Fibroblast of skin of back (primary cell): ENCODE measurements at places on chromosomes 1 and 21.

GRCh38 chr1:40808444-40808843 is 24.9 kb downstream of the KCNQ4 start:
- DNase-seq: peak; percentile 81

GRCh38 chr21:31012133-31013089 is 25.9 kb downstream of the KRTAP19-8 start:
- no peak for DNase-seq

GRCh38 chr1:231952154-231952553 is 325.6 kb downstream of the DISC1 start:
- DNase-seq: no peak

- no peak for DNase-seq
Observed at GRCh38 chr1:107162745-107163144, 21.9 kb downstream of the NTNG1 start.

- no peak for DNase-seq
Observed at GRCh38 chr1:13828454-13829151, 128.6 kb downstream of the PRDM2 start.

DNA sequence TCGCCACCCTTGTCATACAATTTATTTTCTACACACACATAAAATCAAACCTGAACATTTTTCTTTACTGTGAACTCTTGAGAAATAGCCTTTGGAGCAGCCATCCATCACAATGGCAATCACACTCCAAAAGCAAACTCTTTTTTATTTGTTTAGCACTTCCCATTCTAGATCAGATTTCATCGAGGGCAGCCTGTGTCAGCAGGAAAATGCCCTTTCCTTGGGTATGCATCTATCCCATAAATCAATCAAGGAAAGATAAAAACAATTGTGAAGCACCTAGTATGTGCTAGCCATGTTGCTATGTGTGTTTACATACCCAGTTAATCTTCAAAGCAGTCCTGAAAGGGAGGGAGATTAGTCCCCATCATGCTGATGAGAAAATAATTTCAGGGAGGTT is 484.1 kb upstream of the USP24 start:
- no peak for DNase-seq

GRCh38 chr1:107255469-107255868 is 114.6 kb downstream of the NTNG1 start:
- no peak for DNase-seq

GRCh38 chr1:188463919-188464318 is 1635.2 kb downstream of the PLA2G4A start:
- no peak for DNase-seq
